Stimulated activated CD8-positive, alpha-beta memory T cell treated with anti-CD3 and anti-CD28 coated beads, Interleukin-2, amount 100 ng/mL, for 48 hours (primary cell): ENCODE measurements at places on chromosomes 2 and 18.

- no peak for DNase-seq
Observed at GRCh38 chr2:78985558-78985957, 39.9 kb upstream of the REG3G start.

GRCh38 chr2:66324909-66325528 is 109.9 kb upstream of the MEIS1 start:
- no peak for DNase-seq

- DNase-seq = no peak
Observed at GRCh38 chr2:15649561-15650255, 58.0 kb downstream of the DDX1 start.

GRCh38 chr18:35842536-35842935 is 129.9 kb upstream of the RMP24 start:
- DNase-seq = no peak

GRCh38 chr2:10392548-10392947 is 55.6 kb downstream of the ODC1 start:
- no peak for DNase-seq

GRCh38 chr2:11314487-11314886 is 29.9 kb downstream of the ROCK2 start:
- no peak for DNase-seq

DNA sequence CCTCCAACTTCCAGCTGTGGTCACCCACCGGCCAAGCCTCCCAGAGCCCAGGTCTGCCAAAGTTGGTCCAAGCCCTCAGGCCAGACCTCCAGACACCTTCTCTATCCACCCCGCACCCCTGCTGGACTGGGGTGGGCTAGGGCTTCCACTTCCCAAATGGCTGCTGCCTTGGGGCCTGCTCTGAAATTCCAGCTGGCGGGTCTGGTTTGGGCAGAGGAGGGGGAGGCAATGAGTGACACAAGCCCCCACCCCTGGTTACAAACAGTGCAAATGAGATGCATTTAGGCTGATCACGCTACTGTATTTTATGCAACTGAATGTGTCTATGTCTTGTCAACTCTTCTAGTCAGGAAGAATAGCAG is 14.6 kb downstream of the POU3F3 start:
- DNase-seq = no peak

- no peak for DNase-seq
Observed at GRCh38 chr2:16333681-16334080, 332.0 kb downstream of the CYRIA start.

GRCh38 chr2:199581935-199582360 is 124.2 kb upstream of the SATB2 start:
- DNase-seq = no peak

- no peak for DNase-seq
Observed at GRCh38 chr2:137960223-137960622, 4.0 kb upstream of the HNMT start.

DNA sequence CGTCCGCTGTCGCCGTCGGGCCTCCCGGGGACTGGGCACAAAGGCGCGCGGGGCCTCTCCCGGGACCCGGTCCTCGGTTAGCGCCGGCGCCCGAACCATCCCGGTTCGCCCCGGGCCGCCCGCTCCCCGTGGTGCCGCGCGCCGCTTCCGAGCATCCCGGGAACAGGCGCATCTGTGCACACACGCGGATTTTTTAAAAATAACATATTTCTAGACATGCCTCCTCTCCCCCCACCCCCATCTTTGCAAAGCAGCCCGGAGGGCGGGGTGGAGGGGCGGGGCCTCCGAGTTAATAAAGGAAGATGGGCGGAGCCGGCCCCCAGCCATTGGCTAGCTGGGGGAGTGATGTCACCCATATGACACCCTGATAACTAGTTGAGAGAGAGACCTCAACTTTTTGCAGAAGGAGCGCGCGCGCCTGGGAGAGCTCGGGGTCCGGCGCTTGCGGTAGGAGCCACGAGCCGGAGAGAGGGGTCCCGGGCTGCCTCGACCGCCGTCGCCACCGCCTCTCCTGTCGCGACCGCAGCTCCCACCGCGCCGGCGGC is at the start of gene SOX11:
TSS of gene SOX11 (plus strand) at position 400 of the 545 bp plus-strand sequence. CDS start 338 bp downstream, outside the sequence.
- DNase-seq = no peak

DNA sequence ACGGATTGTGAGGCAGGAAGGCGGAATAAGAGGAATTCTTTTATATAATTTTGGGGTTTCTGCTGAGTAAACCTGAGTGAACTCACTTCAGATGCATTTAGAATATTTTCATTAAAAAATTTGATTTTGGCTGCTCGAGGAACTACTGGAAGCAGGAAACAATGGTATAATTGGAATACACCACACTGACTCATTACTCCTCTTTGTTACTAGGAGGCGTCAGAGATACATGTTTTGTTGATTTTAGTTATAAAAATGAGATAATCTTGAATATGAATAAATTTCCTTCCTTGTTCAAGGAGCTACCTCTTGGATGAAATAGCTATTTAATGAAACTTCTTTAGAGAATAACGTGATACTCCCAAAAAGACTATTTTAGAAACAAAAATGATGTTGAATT is 97.4 kb downstream of the ANKRD36 start:
- DNase-seq = no peak

DNA sequence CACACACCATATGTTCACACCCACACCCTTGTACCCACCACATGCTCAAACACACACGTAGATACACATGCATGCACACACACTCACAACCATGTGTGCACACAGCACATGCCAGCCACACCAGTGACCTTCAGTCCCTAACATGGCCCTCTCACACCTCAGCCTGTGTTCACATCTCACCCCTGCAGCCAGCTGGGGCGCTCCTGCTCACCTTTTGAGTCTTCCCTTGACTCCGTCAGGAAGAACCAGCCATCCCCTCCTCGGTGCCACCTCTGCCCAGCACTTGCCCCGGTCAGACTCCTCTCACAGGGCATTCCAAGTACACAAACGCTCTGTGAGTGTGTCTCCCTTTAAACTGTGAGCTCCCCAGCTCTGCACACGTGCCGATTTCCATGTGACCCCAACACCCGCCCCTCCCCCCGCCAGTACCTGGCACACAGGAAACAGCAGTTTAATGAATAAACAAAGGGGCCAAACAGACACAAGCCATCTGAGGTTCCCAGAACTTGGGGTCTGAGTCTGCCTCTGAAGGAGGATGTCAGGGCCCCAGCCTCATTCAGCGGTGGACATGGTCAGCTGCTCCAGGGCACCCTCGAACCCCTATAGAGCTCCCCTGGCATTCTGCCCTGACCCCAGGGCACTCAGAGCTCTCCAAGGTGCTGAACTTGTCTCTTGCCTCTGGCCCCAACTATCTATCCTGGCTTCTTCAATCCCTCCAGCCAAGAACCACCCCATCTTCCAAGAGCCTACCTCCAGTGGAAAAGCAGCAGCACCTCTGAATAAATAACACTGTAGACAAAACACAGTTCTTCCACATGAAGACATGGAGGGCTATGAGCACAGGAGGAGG is 252.9 kb downstream of the ATAD2B start:
- no peak for DNase-seq

DNA sequence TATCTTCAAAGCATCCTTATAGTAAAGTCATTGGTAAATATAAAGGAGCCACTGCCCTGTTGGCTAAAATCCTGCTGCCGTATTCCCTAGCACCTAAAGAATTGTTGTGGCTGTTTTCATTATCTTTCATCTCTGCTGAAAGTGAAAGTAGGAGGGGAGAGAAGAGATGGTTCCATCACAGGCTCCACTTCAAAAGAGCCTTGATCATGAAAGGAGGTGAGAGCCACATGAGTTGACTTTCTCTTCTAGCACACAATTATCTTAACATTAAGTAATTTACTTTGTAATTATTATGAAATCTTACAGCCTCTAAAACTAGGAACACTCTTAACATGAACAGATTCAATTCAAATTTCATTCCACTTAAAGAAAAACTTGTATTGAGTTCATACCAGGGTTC is 1050.9 kb upstream of the LRRTM1 start:
- no peak for DNase-seq

GRCh38 chr2:118492335-118492734 is 355.1 kb downstream of the EN1 start:
- DNase-seq = no peak

DNA sequence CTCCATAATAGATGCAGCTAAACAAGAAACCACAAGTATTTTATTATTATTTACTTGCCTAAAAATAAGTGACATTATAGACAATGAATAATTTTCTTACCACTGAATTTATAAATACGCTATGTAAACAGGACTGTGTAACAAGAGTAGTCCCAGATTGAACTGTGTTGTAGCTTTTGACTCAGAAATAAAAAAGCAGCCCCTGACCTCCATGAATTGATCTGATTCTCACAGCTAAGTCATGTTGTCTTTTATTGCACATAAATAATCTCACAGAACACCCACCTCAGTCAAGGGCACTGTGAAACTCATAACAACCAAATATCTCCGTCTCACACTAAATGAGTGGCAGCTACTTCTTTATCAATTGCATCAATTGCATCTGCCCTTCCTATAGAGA is 171.6 kb downstream of the TMX3 start:
- DNase-seq = no peak

GRCh38 chr2:102357937-102358336 is 2.3 kb downstream of the IL18R1 start:
- no peak for DNase-seq

GRCh38 chr2:12806549-12807242 is 90.0 kb downstream of the TRIB2 start:
- DNase-seq = no peak

DNA sequence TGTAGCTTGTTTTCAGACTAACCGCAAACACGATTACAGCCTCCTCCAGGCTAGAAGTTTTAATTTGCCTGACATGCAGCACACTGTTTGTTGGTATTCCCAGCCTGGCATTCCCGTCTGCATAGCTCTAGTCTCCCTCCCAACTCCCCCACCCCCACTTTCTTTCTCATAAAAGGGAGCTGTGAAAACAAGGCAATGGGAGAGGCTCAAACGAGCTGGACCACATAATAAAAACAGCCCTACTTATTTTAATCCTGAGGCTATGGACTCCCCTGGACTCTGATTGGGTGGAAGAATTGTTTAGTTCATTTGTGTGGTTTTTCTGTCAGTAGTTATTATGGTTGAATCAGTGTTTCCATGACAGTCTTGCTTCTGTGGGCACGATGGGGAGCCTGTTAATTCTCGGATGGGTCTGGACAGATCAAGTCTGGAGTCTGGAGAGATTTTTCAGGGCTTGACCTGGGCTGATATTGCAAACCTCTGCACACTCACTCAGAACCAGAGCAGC is 1.2 kb downstream of the STON1 start:
- no peak for DNase-seq

DNA sequence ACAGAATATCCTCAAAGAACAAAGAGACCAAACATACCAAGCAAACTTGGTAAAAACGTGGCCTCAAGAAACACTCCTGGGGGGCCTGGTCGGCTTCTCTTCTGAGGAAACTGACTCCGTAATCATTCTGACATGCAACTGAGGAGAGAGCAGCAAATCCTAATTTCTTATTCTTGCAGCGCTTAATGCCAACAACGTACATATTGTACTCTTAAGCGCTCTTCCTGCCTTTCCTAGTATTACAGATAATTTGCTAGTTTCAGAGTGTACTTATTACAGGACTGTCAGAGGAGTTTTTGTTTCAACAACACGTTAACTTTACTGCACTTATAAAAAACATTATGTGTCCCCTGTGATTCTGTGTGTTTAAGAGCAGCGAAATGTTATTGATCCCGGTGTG is 64.9 kb downstream of the ZNF521 start:
- DNase-seq = no peak

DNA sequence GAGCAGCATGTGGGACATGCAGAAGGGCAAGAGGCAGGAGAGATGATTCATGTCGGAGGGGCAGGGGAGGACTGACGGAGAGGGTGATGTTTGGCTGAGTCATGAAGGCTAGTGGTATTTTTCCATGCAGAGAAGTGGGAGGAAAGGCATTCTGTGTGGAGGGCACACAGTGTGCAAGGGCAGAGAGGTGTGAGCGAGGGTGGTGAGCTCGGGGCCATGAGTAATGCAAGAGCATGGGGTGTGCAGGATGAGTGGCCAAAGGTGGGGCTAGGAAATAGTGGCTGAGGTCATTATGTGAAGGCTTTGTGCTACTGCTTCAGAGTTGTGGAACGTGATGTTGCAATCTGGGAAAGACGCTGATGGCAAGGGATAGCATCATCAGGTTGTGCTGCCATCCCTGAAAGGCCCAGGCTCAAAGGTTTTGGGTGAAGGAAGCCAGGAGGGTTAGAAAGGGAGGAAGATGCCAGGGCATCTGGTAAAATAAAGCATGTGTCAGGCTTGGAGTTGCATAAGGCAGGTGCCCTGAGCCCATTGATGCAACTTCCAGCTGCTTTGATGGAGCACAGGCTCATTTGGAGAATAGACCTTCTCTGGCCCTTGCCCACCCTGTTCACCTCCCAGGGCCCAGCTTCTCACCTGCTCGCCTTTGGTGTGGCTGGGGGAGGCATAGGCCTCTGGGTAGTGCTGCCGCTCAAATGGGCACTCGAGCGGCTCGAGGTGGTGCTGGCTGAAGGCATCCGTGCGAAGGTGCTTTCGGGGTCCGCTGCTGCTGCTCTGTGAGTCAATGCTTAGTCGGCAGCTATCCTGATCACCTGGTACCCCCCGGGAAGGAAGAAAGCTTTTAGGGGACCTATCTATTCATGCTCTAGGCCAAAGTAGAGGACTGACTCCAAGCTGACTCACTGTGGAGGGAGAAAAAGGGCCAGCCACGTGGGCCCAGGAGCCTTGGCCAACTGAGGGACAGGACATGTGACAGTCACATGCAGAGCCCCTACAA is 37.5 kb downstream of the PAX8 start:
- DNase-seq = peak; percentile 56

- DNase-seq = no peak
Observed at GRCh38 chr18:7273301-7273921, 42.5 kb downstream of the LRRC30 start.

DNA sequence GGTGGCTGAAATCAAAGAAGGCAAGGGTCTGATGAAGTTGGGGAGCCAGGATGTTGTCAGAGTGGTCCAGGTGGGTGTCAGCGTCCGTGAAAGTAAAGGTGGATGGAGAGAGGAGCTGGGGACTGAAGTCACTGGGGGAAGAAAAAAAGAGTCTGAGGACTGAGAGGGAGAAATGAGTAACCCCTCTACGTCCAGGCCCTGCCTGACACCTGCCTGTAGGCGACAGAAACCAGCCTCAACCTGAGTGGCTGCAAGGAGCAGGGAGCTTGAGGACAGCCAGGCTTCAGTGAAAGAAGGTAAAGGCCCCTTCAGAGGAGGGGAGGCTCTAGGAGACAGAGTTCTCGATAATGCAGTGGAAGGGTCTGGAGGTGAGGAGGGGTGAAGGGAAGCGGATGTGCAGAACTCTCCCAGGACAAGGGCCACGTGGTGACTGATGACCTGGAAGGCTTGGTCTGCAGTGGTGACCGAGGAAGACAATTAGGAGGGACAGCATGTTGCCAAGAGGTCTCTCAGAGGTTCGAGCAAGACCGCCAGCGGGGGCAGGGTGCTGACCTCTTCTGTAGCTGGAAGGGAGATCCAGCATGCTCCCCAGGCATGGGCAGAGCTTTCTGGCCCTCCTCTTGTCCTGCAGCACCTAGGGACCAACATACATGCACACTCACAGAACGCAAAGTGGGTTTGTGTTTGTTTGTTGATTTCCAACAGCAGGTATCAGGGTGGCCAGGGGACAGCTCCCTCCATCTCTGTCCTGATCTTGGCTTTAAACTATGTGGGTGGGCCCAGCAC is 86.6 kb upstream of the TMEM247 start:
- no peak for DNase-seq
